CD14-positive monocyte (primary cell): ENCODE measurements at places on chromosomes 11 and 22. TPM values are rescaled to one million over a fixed set of nuclear protein-coding genes. Genes with fewer than 3 reads are reported as not detected.

DNA sequence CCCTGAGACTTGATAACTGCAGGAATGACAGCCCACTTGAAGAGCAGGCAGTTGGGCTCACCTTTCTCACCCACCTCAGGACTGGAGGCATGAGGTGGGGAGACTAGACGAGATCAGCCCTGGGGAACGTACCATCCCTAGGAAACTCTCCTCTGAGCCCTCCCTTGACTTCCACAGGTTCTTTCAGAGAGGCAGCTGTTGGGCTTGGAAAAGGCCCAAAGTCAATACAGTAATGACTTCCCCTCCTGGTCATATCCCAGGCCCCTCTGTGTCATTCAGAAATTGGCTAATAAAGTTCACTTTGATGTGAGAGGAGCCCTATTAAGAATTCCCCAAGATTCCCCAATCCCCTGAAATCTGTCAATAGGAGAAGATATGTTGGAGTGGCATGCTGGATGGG is 5.8 kb upstream of the NECTIN1 start:
- no peak overlapping the region for H3K27ac ChIP-seq
- peaks cover 6% of the 10 kb centered on the region for H3K4me1 ChIP-seq
- H3K4me3 ChIP-seq = no peak overlapping the region

DNA sequence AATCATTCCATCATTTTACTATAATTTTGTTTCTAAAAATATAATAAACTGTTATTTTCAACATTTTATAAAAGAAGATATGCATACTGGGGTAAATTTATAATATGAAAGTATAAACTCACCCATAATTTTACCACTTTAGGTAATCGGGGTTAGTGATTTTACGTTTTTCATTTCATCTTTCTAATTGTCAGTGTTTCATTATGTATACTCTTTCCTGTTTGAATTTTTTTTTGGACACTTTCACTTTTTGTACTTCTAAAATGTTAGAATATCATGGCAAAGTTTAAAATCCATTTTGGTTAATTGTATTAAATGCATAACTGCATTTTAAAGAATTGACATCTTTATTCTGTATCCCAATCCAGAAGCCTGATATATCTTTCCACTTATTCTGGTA is 115.8 kb downstream of the METTL15 start:
- no peaks in the 10 kb centered on the region for H3K4me1 ChIP-seq
- DNase-seq = no peak
- no peak overlapping the region for H3K4me3 ChIP-seq

DNA sequence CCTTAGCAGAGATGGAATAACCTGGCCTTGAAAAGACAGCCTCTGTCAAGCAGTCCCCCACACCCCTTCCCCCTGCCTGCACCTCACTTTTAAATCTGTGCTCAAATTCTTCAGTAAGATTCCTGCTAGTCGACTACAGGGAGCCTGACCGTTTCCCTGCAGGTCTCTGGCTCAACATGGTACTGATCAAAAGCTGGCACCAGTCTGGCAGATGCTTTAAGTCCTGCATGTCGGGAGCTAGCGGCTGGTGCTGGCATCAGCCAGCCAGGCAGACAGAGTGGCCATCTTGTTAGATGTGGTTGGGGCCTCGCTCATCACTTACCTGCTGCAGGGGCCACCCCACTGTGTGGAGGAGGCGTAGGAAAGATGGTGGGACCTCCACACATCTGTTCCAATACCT is 204.4 kb upstream of the SORL1-AS1 start:
- H3K36me3 ChIP-seq = no peaks in the 10 kb centered on the region
- H3K27ac ChIP-seq = no peak overlapping the region
- H3K27me3 ChIP-seq = peaks cover 4% of the 10 kb centered on the region
- no peak overlapping the region for H3K4me3 ChIP-seq

GRCh38 chr11:123729602-123730001 is 11.9 kb downstream of the ZNF202 start:
- H3K4me1 ChIP-seq = no peaks in the 10 kb centered on the region
- no peak overlapping the region for H3K27ac ChIP-seq

- H3K27ac ChIP-seq = no peak overlapping the region
- no peaks in the 10 kb centered on the region for H3K27me3 ChIP-seq
- no peak overlapping the region for H3K4me3 ChIP-seq
- no peaks in the 10 kb centered on the region for H3K36me3 ChIP-seq
These were observed 158.8 kb upstream of the PGR start for GRCh38 chr11:101288392-101288791.

DNA sequence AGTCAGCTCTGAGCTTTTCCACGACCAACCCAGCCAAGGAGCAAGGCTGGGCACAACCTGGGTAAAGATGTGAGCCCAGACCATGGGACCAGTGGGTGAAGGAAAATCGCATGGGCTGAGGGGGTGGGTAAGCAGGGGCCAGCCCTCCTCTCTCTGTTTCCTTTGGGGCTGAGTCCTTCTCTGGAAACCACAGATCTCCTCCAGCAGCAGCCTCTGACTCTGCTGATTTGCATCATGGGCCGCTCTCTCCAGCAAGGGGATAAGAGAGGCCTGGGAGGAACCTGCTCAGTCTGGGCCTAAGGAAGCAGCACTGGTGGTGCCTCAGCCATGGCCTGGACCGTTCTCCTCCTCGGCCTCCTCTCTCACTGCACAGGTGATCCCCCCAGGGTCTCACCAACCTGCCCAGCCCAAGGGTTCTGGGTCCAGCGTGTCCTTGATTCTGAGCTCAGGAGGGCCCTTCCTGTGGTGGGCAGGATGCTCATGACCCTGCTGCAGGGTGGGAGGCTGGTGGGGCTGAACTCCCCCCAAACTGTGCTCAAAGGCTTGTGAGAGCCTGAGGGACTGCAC is 67.8 kb downstream of the GGTLC2 start:
- no peaks in the 10 kb centered on the region for H3K36me3 ChIP-seq
- H3K4me1 ChIP-seq = peaks cover 34% of the 10 kb centered on the region
- no peak for DNase-seq
- no peak overlapping the region for H3K4me3 ChIP-seq
- H3K27ac ChIP-seq = no peak overlapping the region
- no peaks in the 10 kb centered on the region for H3K27me3 ChIP-seq

DNA sequence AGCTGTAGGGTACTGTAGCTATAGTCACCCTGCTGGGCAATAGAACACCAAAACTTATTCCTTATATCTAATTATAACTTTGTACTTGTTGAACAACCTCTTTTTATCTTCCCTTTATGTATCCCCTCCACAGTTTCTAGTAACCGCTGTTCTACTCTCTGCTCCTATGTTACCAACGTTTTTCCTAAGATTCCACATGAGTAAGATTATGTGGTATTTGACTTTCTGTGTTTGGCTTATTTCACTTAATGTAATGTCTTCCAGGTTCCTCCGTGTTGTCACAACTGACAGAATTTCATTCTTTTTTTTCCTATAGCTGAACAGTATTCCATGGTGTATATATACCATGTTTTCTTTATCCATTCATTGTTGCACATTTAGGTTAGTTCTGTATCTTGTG is 258.4 kb downstream of the DYNC2H1 start:
- H3K27ac ChIP-seq = no peak overlapping the region
- H3K4me3 ChIP-seq = no peak overlapping the region
- H3K36me3 ChIP-seq = no peaks in the 10 kb centered on the region

GRCh38 chr11:88367310-88367709 is 29.8 kb upstream of the CTSC start:
- H3K4me1 ChIP-seq = peaks cover 22% of the 10 kb centered on the region
- H3K27me3 ChIP-seq = no peaks in the 10 kb centered on the region
- H3K27ac ChIP-seq = no peak overlapping the region
- DNase-seq = no peak
- H3K36me3 ChIP-seq = no peaks in the 10 kb centered on the region

DNA sequence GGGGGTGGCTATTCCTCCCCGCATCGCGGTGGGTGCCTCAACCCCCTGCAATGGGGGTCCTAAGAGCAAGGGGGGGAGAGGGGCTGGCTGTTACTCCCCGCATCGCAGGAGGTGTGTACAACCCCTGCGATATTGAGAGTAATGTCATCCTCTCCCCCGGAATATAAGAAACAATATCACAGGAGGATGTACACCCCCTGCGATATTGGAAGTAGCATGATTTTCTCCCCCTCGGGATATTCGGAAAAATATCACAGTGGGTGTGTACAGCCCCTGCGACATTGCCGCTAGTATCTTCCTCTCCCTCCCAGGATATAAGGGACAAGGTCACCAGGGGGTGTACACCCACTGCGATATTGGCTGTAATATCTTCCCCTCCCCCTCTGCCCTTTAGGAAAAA is 22.5 kb upstream of the APOL5 start:
- no peaks in the 10 kb centered on the region for H3K36me3 ChIP-seq
- no peaks in the 10 kb centered on the region for H3K4me1 ChIP-seq
- H3K27me3 ChIP-seq = no peaks in the 10 kb centered on the region
- no peak for DNase-seq
- H3K4me3 ChIP-seq = no peak overlapping the region

DNA sequence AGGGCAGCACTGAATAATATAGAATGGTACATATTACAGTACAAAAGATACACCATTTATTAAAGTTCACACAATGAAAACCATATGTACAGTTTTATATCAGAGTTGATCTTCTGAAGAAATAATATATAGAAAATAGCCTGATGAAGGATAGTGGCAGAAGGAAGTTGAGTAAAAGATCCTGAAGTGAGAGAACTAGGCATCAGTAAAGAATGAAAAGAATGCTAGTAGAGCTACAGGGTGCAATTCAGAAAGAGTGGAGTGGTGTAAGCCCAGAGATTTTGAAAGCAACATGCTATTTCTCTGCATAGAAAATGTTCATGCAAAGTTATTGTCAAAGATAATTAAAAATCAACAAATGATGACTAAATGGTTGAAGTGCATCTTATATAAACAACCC is 1552.7 kb upstream of the TENM4 start:
- no peaks in the 10 kb centered on the region for H3K36me3 ChIP-seq
- H3K27me3 ChIP-seq = no peaks in the 10 kb centered on the region
- H3K4me3 ChIP-seq = no peak overlapping the region
- DNase-seq = no peak
- H3K27ac ChIP-seq = no peak overlapping the region
- H3K4me1 ChIP-seq = no peaks in the 10 kb centered on the region

GRCh38 chr11:84260862-84261261 is 974.7 kb upstream of the CCDC90B start:
- no peak for DNase-seq
- H3K4me1 ChIP-seq = no peaks in the 10 kb centered on the region
- H3K27ac ChIP-seq = no peak overlapping the region
- no peak overlapping the region for H3K4me3 ChIP-seq
- no peaks in the 10 kb centered on the region for H3K36me3 ChIP-seq

DNA sequence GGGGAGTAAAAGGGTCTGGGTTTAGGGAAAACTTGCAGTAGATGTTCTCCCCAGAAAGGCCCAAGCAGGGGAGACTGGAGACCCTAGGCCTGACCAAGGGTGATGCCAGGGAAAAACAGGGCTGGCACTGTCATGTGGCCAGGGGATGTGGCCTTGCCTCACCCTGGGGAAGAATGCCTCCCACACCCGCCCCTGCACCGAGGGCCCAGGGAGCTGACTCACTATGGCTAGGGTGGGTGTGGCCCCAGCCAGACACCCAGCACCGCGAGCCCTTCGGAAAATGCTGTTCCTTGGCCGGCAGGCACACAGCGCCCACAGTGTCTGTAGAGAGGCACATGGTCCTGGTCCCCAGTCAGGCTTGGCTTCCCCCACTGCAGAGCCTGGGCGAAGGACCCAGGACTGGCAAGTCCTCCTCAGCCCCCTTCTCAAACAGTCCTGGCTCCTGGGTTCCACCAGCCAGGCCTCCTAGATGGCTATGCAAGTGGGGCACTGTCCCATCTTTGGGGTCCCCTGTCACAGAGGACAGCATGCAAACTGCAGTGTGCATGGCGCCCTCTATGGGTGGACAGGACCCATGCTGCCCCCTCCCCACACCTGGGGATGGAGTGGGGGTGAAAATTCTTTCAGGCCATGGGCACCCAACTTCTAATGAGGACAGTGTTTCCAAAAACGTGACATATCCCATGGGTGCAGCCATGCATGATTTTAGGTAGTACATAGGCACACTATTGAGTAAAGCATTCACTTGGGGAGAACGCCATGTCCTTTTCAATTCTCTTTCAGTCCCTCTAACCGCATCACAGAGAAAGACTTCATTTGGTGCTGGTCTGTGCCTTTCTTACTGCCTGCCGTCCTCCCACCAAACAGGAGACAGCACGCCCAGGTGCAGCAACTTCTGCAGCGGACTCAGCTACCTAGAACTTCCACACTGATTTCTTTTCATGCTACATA is 15.2 kb downstream of the TMPRSS5 start:
- no peaks in the 10 kb centered on the region for H3K4me1 ChIP-seq
- H3K27ac ChIP-seq = no peak overlapping the region
- no peak for DNase-seq
- H3K27me3 ChIP-seq = no peaks in the 10 kb centered on the region

- no peaks in the 10 kb centered on the region for H3K27me3 ChIP-seq
- peaks cover 28% of the 10 kb centered on the region for H3K4me1 ChIP-seq
- H3K36me3 ChIP-seq = no peaks in the 10 kb centered on the region
- H3K27ac ChIP-seq = no peak overlapping the region
These were observed 107.5 kb upstream of the SESN3 start for GRCh38 chr11:95338430-95338991.

GRCh38 chr11:1488575-1489180 is 2.1 kb upstream of the MOB2 start:
- peaks cover 4% of the 10 kb centered on the region for H3K36me3 ChIP-seq
- H3K4me1 ChIP-seq = no peaks in the 10 kb centered on the region
- H3K27me3 ChIP-seq = no peaks in the 10 kb centered on the region
- no peak overlapping the region for H3K27ac ChIP-seq

GRCh38 chr11:114416441-114416961 is 16.0 kb downstream of the RBM7 start:
- H3K4me1 ChIP-seq = no peaks in the 10 kb centered on the region
- no peak overlapping the region for H3K4me3 ChIP-seq
- no peak overlapping the region for H3K27ac ChIP-seq
- peaks cover 19% of the 10 kb centered on the region for H3K36me3 ChIP-seq
- H3K27me3 ChIP-seq = no peaks in the 10 kb centered on the region

- no peaks in the 10 kb centered on the region for H3K4me1 ChIP-seq
- H3K4me3 ChIP-seq = no peak overlapping the region
- peaks cover 31% of the 10 kb centered on the region for H3K36me3 ChIP-seq
- H3K27ac ChIP-seq = no peak overlapping the region
- H3K27me3 ChIP-seq = no peaks in the 10 kb centered on the region
These were observed 14.8 kb downstream of the ARFGAP2 start for GRCh38 chr11:47161890-47162289.

Gene C11orf91
- not detected for polyA plus RNA-seq

Gene APOL4
- 1.4 TPM for polyA plus RNA-seq

Gene APOBEC3B
- polyA plus RNA-seq = 48.2 and 61.3 TPM in 2 replicates

Gene SOX10
- polyA plus RNA-seq = not detected

Gene CST6
- not detected for polyA plus RNA-seq

Gene CCDC15
- 0.10 and 0.24 TPM in 2 replicates for polyA plus RNA-seq

Gene BARX2
- polyA plus RNA-seq = not detected

Gene VPREB3
- polyA plus RNA-seq = 0.88 and 0.89 TPM in 2 replicates

Gene XPNPEP3
- 7.3 TPM for polyA plus RNA-seq
